Activated CD4-positive, CD25-positive, alpha-beta regulatory T cell (primary cell): ENCODE measurements at places on chromosomes 1 and 21.

DNA sequence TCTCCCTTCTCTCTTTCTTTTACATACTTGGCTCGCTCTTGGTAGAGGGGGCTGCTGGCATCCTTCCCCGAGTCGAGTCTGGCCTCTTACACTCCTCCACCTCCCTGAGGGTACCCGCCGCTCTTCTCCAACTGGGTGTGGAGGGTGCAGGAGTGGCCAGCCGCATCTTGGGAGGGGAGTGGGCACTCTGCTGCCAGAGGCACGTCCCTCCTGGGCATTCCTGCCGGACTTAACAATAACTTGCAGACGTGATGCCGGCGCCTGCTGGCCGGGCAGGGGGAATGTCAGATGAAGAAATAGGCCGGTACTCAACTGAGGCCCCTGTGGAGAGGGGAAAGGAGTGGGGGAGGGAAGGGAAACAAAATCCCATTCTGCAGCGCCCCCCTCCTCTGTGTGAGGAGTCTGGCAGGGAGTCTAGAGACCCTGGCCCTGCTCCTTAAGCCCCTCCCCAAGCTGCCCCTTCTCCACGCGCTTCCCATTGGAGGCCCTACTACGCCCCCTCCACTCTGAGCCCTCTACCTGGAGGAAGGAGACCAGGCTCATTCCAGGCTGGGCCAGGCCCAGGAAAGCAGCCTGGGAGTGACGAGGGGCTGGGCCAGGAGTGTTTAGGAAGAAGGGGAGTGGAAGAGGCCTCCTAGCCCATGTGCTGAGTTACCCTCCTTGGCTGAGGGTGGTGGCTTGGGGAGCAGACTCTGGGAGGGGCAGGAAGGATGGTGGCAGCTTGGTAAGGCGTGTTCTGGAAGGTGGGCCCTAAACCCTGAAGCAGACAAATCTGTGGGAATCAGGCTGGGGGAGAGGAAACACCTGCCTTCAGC, 1.8 kb downstream of the ATP2B4 start:
- no peak for DNase-seq

DNA sequence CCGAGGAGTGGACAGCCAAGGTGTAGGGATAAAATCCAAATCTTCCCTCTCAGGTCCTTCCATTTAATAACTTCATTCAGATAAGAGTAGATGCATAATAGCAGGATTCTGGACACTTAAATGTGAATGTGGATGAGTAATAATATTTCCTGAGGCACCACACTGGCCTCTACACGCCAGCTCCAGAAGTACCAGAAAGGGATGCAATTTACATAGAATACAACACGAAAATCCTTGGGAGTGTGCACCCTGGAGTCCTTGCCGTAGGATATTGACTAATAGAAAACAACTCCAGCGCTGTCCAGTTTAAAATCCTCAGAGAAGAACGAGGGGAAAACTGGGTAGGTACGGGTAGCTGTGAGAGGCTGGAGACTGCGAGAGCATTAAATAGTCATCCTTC, 6.9 kb downstream of the PLXNA2 start:
- no peak for DNase-seq

GRCh38 chr1:110158261-110158660, 8.0 kb downstream of the SLC6A17 start:
- DNase-seq, result no peak

DNA sequence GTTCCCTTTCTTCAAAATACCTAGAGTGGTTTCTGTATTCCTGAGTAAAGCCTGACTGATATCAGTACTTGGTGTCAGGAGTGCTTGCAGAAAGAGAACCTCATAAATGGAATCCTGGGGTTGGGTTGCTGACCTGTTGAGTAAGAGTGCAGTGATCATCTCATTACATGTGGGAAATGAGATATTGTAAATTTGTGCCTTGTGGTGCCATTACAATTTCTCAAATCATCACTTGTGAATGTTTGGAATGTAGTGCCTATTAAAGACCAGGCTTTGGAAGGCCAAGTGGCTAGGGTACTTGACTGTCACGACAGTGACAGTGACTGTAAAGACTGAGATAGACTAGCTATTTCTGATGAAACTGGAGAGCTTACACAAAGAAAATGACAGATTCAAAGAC, 176.7 kb upstream of the CTTNBP2NL start:
- DNase-seq, result no peak

DNA sequence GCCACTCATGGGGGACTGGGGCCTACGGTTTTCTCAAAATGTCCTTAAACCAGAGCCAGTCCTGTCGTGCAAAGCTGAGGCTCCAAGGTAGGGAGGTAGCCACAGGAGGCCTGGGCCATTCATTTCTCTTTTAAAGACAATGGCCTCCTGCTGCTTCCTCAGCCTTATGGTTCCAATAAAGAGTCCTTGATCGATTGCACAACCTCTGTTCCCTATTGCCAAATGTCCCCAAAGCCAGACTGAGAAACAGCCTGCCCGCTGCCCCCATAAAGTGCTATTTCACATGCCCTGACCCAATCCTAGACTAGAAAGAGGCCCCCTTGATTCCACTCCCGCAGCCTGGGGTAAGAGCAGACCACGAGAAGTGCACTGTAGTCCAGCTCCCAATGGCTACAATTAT, 166.7 kb downstream of the CLIC6 start:
- DNase-seq, result no peak

DNA sequence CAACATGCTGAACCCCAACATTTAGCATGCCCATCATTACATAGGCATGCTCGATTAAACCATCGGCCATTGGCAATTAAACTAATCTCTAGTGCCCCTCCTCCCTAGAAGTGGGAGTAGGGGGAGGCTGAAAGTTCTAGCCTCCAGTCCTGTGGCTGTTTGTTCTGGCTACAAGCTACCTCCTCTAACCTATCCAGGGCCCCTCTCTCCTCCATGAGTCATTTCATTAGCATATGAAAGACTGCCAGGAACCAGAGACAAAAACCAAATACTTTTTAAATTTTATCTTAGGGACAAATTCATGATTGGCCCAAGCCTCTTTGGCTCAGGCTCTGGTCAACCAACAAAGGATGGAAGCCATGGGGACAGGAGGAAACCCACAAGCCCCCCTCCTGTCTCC, 231.1 kb downstream of the CACNA1E start:
- DNase-seq, result no peak

- DNase-seq, result no peak
Observed at GRCh38 chr1:193462629-193463320, 276.4 kb upstream of the B3GALT2 start.

DNA sequence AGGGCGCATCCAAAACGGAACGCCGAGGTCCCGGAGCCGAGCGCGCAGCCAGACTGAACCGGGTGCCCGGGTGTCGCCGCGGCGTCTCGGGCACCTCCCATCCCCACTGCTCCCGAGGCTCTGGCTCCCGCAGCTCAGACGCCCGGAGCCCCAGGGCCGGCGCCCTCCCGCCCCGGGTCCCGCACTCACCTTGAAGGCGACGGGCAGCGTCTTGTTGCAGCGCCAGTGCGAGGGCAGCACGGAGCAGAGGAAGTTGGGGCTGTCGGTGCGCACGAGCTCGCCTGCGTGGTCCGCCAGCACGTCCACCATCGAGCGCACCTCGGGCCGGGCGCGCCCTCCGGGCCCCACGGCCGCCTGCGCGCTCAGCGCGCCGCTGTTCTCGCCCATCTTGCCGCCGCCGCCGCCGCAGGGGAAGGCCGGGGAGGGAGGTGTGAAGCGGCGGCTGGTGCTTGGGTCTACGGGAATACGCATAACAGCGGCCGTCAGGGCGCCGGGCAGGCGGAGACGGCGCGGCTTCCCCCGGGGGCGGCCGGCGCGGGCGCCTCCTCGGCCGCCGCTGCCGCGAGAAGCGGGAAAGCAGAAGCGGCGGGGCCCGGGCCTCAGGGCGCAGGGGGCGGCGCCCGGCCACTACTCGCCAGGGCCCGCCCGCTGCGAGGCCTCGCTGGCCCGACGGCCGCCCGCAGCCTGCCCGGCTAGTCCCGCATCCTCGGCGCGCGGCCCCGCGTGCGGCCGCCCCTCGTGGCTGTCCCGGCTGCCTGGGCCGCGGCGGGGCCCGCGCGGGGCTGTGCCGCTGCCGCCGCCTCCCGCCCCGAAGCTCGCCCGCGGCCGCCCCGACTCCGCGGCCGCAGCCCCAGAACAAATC, 447 bp downstream of the RUNX3 start:
- DNase-seq, result no peak

DNA sequence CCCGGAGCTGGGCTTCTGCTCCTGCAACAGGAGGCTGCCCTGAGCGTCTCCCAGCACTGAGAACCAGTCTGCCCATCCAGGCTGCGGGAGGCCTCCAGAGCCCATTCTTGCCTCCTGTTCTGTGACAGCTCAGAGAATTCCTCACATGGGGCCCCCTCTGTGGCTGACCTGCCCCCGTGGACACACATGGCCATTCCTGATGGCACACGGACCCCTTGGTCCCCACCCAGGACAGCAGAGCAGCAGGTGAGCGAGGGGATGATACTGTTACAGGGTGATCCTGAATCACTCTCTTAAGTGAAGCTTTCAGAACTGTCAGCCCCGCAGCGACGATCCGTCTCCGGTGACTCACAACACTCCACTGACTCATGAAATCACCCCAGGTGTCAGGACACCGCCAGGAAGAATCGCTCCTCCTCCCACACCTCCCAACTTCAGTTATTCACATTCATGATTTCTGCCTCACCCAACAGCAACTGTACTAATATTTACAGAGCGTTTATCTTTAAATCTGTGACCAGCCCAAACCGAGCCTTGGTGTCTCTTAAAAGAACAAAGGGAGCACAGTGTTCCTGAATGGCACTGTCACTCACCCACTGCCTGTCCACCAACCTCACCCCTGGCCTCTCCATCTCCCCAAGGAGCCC, 22.5 kb downstream of the CHD5 start:
- DNase-seq, result no peak

DNA sequence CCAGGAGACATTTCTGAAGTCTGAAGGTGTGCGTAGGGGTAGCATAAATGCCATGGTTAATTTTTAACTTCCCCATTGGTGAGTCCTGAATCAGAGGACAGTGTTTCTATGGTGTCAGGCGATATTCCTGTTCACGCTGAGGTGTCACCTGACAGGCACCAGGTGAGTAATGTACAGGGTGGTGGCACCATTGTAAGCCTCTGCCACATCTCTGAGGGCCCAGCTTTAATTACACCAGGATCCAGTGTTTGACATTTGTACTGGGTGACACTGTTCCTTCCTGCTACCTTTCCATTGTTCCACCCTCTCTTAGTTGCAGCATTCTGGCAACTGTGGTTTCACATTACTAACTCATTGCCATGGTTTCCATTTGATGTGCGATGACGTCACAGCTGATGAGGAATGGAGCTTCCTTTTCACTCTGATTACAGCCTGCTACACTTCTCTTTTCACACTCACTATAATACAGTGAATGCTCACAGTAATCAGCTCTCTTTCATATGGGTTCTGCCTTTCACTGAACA, 40.6 kb upstream of the MARK1 start:
- DNase-seq, result no peak

- peak; percentile 8 for DNase-seq
Observed at GRCh38 chr1:234322979-234323378, 50.3 kb upstream of the COA6 start.

DNA sequence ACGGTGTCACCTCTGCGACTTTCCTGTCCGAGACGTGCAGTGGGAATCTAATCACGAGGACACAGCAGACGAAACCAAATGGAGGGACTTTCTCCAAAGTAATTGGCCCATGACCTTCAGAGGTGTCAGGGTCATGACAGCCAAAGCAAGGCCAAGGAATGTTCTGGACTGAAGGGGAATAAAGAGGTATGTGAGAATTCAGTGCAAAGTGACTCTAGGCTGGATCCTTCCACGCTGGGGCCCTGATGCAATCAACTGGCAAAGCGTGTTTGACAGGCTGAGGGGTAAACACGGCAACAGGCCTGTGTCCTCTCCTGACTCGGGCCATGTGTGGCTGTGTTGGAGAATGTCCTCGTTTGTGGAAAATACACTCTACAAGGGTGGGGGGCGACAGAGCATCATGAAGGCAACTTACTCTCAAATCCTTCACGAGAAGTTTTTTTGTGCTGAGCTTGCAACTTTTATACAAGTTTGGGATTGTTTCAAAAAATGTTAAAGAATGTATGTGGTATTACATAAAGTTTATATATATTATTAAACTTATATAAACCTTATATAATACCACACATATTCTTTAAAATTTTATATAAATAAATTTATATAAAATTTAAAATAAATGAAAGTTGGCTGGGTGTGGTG, 1.7 kb downstream of the CFAP74 start:
- no peak for DNase-seq

- DNase-seq, result no peak
Observed at GRCh38 chr1:205936846-205937586, 6.2 kb downstream of the SLC26A9 start.

DNA sequence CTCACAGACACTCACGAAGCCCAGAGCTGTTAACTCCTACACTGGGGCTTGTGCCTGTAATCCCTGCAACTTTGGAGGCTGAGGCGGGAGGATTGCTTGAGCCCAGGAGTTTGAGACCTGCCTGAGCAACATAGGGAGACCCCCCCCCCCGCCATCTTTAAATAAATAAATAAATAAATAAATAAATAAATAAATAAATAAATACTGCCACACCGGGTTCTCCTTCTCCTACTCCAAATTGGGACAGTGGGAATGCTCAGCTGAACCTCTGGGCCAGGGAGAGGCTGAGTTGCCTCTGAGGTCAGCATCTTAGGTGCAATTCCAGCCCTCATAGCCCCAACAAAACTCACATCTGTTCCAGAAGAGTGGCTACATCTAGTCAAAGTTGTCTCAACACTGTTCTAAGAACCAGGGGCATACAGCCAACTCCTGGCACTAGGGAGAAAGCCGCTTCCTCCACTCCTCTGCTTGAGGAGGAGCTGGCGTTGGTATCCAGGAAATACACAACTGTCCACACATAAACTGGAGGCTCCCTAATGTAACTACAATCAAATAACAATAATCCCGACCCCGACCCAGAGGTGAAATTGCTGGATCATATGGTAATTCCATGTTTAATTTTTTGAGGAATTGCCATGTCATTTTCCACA, 27.0 kb downstream of the C1orf216 start:
- DNase-seq, result no peak

DNA sequence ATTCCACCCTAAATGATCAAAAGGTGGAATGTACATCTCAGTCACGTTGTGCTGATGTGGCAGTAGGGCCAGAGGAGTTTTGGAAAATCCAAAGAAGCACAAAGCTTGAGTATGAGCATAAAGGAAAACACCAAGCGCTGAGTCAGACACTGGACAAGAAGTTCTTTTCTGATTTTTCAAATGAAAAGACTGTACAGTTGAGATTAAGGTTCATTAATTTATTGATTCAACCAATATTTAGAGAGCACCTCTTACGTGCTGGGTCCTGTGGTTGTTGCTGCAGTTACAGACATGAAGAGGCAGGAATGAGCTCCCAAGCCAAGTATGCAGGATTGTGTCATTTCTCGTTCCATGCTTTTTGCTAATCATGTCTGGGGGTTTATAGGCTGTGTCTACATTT, 28.9 kb upstream of the APP start:
- no peak for DNase-seq

DNA sequence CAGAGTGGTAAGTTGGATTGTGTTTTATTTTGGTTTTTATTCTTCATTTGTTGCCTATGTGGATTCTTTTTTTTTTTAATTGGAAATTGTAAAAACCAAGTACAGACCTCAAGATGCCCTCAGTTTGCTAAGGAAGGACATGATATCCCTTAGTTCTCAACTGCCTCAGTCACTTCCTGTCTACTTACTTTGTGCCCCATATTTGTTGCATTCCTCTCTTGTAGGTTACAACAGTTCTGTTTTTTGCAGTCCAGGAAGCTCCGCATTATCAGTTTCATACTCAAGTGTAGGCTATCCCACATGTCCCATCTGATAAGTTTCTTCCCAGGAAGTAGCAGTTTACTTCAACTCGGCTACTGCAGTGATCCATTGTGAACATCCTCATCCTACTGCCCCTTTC, 82.0 kb downstream of the RPAP2 start:
- no peak for DNase-seq

- DNase-seq, result peak; percentile 12
Observed at GRCh38 chr1:38489844-38490270, 369.7 kb downstream of the RRAGC start.
